Activated naive CD8-positive, alpha-beta T cell treated with anti-CD3 and anti-CD28 coated beads, Interleukin-2, amount 50 U/mL, for 16 hours (primary cell): ENCODE measurements at places on chromosomes 5 and 9.

- no peak for DNase-seq
Observed at GRCh38 chr9:133991214-133991921, 756 bp downstream of the VAV2 start.

- no peak for DNase-seq
Observed at GRCh38 chr5:132280371-132281240, 13.6 kb upstream of the SLC22A4 start.

DNA sequence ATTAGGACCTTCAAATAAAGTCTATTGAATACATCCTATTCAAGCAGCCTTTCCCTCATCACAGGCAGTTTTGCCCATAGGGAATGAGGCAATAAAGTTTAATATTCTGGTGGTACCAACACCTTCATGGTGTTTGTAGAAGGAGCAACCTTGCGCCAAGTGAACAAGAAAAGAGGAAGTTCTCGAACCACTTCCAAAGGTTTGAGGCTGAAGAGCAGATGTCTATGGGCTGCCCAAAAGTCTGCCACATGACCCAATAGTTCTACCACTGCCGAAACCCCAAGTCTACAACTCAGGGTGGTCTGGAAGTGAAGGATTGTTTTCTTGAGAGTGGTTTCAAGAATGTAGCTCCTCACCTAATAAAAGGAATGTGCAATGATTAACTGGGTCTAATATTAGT, 123.1 kb downstream of the NPR3 start:
- no peak for DNase-seq

GRCh38 chr5:1257363-1257762, 32.2 kb downstream of the SLC6A18 start:
- DNase-seq = no peak

GRCh38 chr5:83973925-83974815, 253.5 kb upstream of the HAPLN1 start:
- no peak for DNase-seq

- no peak for DNase-seq
Observed at GRCh38 chr5:127028822-127029457, 1.4 kb downstream of the MARCHF3 start.

DNA sequence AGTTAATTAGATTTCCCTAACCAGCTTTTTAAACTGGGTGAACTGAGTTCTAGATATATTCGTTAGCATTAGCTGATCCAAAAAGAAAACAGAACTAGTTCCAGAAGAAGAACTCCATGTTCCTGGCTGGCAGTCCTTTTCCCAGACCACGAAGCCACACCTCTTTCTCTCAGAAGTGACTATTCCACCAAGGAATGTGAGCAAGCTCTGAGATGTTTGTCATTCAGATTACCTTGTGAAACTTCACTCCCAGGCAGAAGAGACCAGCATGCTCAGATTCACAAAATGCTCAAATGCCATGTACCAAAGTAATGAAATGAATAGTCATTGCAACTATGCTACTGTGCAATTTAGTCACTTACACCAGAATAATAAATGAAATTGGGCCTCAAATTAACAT, 4.4 kb upstream of the SSBP2 start:
- DNase-seq = no peak

- no peak for DNase-seq
Observed at GRCh38 chr5:119287547-119288111, 68.2 kb upstream of the TNFAIP8 start.

- DNase-seq = no peak
Observed at GRCh38 chr5:133754575-133755169, 142.3 kb upstream of the FSTL4 start.

DNA sequence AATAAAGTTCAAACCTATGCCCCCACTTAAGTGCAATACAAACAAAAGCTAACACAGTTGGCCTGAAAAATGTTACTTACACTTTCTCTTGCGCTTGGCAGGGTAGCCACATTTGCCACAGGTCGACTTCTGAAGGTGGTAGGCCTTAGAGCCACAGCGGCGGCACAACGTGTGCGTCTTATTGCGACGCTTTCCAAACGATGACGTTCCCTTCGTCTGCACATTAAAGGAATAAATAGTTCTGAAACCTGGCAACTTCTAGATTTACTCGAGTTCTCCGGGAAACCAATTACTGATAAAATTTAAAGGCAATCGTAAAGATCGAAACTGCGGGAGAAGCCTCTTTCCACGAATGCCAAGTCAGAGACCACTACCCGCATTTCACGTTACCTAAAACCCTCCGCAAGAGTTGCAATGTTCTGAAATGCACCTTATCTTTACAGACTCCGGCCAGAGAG, 602 bp downstream of the RPL37 start:
- DNase-seq = no peak

- no peak for DNase-seq
Observed at GRCh38 chr5:146206257-146206656, 2.9 kb downstream of the RBM27 start.

DNA sequence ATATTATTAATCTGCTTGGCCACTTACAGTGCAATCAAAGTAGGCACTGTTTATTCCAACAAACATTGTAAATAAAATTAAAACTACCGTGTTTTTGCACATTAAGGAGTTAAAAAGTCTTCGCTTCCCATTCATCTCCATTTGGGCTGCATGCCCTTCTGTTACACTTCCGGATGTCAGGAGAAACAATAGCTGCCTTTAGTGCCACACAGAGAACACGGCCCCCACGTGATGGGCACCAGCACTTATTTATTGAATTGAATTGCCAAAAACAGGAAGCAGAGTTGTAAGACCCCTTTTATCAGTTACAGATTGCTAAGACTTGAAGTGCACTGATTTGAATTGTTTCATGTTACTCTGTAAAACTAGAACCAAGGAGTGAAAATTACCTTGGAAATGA, 80.4 kb downstream of the LHFPL2 start:
- no peak for DNase-seq

- DNase-seq = no peak
Observed at GRCh38 chr5:135934939-135935338, 19.8 kb downstream of the LECT2 start.

DNA sequence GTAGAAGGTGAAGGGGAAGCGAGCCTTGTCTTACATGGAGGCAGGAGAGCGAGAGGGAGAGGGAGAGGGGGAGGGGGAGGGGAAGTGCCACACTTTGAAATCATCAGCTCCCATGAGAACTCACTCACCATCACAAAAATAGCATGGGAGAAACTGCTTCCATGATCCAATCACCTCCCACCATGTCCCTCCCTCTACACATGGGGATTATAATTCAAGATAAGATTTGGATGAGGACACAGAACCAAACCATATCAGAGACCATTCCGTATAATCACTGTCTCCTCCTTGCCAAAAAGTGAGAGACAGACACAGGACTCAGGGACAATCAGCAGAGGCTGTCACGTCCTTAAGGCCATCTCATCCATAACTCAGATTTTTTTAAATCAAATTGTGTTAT, 187.7 kb upstream of the TAS2R1 start:
- DNase-seq = no peak

DNA sequence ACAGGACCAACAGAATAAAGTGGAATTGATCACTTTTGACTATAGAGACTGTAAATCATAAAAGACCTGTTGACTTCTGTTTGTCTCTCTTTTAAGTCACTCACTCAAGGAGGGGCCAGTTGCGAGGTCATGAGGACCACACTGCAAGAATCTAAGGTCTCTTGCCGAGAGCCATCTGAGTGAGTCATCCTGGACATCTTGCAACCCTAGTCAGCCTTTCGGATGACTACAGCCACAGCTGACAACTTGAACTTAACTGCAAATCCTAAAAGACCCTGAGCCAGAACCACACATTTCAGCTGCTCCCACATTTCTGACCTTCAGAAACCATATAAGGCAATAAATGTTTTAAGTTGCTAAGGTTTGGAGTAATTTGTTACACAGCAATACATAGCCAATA, 129.7 kb upstream of the RAD23B start:
- DNase-seq = no peak

- no peak for DNase-seq
Observed at GRCh38 chr5:52043543-52043942, 660.3 kb downstream of the ISL1 start.

- no peak for DNase-seq
Observed at GRCh38 chr5:55680353-55680752, 31.8 kb downstream of the SLC38A9 start.

GRCh38 chr5:141507387-141508091, 18.7 kb downstream of the PCDHGC5 start:
- no peak for DNase-seq

DNA sequence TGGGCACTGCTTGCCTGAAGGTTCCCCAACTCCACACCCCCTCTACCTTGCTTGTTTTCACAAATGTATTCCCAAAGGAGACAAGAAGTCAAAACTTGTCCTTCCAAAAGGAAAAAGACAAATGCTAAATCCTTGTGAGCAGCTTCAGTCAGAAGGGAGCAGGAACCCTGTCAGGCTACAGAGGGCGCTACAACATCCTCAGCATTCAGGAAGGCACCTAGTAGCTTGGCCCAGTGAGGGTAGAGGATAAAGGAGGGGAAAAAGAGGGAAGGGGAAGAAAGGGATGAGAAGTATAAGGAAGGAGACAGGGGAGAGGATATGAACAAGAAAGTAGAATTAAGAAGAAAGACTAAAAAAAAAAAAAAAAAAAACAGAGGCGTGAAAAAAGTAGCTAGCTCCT, 97.5 kb downstream of the MLLT3 start:
- DNase-seq = no peak

DNA sequence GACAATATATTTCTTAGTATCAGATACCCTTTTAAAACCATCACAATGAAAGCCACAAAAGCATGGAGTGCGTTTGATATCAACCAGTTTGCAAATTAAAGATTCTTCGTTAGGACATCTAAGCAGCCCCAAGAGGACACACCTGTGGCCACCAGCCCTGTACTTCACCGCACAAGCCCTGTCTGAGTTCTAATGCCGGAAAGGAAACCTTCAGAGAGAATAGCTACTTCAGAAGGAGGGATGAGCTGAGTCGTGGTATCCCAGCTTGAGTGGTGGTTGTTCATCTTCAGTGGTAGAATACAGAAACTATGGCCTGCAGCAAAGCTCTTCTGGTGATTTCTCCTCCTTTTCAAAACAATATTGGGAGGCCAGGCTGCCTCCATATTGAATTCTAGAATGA, 319.6 kb downstream of the FBXL7 start:
- no peak for DNase-seq

DNA sequence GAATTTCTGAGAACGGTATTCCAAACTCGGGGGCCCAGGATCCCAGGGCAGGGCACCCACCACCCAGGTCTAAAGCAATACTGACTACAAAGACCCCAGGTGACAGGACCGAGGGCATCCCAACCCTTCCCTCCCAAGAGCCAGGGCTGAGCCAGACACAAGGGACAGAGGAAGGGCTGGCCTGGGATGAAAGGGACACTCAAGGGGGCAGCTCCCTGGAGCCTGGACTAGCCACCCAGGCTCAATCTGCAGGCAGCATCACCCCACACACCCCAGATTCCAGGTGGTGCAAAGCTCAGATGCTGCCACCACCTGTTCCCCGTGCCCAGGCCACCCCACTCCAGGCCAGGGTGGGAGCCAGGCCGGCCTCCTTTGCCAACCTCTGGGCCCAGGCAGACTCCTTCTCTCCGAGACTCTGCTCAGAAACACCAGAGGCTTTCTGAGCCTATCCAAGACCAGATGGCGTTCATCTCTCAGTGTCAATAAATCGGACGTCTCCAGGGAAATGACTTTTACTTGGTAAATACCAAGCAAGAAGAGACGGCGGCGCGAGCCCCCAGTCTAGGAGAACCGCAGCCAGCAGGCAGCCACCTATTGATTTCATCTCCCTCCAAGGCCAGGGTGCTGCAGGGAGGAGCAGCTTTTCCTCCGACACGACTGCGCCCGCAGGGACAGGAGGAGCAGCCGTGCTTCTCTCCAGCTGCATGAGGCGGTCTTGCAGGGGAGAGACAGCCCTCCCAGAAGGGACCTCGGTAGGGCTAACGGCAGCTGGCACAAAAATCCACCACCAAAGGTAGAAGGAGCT, 94.1 kb upstream of the ADAMTS2 start:
- DNase-seq = no peak

GRCh38 chr5:26894719-26895263, 143.6 kb downstream of the CDH9 start:
- DNase-seq = no peak

DNA sequence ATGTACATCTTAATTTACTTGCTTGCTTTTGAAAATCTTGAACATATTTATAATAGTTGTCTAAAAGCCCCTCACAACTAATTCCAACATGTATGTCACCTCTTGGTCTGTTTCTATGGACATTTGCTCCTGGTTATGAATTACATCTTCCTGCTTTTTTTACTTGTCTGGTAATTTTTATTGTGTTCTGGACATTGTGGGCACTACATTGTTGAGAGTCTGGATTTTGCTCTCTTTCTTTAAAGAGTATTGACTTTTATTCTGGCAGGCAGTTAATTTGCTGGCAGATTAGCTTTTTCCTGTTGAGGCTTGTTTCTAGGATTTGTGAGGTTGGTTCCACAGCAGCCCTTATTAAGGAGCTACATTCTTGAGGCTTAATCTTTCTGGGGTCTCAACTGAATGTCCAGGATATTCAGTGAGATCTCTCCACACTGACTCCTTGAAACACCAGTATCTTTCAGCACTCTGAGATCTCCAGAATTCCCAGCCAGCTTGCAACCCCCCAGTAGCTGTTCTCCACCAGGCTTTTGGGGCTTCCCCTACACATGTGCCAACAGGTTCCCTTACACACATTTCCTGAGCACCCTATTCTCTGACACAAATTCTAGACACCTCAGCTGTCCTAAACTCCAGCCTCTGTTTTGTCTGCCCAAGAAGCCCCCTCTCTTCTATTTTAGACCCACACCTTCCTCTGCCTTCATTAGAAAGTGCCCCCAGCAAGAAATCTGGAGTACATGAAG, 27.4 kb downstream of the KIAA1191 start:
- DNase-seq = no peak

- DNase-seq = no peak
Observed at GRCh38 chr5:8188874-8189565, 320.1 kb downstream of the MTRR start.

GRCh38 chr5:33721491-33722200, 170.1 kb downstream of the ADAMTS12 start:
- no peak for DNase-seq

GRCh38 chr9:37424204-37424685, 1.7 kb downstream of the GRHPR start:
- no peak for DNase-seq

GRCh38 chr5:7474821-7475403, 79.0 kb downstream of the ADCY2 start:
- no peak for DNase-seq
